Epithelial cell of proximal tubule (primary cell): ENCODE measurements at places on chromosomes 2 and 18.

DNA sequence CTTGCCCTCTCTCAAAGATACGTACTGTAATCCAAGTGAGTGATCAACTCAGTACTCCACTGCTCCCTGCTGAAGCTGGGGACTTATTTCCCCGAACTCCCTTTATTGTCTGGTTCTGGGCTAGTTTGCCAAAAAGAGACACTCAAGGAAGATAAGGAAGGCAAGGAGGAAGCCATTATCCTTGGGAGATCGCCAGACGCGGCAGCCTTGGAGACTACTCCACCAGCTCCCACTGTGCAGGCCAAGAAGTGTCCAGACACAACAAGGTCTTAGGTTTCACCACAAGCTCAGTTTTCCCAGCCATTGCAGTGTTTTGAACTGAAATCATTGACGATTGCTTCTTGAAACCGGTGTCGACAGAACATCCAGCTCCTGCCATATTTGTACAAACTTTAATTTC lies 439.6 kb upstream of the UBE2E3 start:
- DNase-seq, result no peak

GRCh38 chr18:27750014-27750413 lies 426.9 kb downstream of the CDH2 start:
- peak; percentile 68 for DNase-seq

DNA sequence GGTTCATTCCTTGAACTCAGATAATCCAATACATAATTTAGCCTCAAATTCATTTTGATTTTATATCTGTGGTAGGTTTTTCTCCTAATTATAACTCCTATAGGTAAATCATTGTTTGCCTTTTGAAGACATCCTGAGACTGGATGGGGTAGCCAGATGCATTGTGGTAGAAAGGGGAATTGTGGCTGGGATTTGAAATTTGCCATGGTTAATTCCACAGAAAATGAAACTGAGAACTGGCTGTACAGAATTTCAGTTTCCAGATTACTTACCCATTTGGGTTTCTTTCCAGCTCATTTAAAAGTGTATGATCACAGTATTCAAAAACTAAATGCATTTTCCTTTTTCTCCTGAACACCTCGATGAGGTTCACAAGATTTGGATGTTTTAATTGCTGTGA lies 18.2 kb downstream of the CDKL4 start:
- DNase-seq, result no peak

DNA sequence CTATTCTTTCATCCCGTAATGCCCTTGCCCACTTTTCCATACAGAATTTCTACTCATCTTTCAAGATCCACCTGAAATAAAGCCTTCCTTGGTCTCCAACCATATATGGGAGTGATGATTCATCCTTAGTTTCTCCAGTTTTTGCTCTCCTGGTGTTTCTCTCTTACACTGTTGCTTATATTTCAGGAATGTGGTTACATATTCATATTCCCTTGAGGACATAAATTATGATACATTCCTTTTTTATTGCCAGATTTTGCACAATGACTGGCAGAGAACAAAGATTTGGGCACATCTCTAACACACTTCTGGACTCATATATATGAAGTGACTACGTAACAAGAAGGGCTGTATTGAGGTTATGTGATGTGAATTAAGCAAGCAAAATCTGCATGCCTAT lies 1573.4 kb upstream of the NXPH2 start:
- DNase-seq, result no peak

DNA sequence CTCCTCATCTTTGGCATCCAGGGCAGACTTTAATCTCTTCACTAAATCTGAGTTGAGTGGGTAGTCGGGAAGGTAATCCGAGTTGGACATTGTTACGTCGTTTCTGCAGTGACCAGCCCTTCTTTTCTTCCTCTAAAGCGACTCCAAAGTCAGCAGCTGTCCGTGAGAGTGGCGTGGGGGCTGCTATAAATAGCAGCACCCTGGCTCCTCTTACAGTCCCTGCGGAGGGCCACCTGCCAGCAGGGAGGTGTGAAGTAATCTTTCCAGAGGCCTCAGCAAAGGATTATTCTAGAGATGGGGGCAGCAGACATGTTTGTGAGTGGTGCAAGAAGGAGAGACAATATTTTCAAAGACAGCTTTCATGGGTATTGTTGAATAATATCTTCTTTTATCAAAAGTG lies at the start of gene ASB18:
Gene ASB18 (minus strand): TSS at position 151 of the 400 bp plus-strand sequence. CDS start 61 bp downstream, at position 90.
- DNase-seq, result no peak

- DNase-seq, result no peak
These were observed 246.5 kb downstream of the HAUS1 start for GRCh38 chr18:46350598-46351159.

DNA sequence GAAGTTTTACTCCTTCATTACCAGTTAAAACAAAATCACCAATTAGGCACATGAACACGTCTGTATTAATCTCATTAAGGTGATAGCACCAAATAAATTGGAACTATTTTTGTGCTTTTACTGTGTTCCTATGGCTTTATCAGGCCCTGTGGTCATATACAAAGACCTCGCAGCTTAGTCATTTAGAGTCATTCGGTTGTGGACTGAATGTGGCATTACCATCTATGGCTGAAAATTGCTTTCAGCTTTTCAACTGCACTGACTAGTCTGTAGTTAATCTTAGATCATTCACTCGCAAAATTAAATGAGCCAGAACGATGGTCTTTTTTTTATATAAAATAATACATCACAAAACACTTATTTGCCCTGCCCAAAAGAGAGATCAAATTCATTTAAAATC lies 601.7 kb downstream of the NR4A2 start:
- no peak for DNase-seq

GRCh38 chr2:234919711-234920110 lies 32.1 kb upstream of the SH3BP4 start:
- no peak for DNase-seq

GRCh38 chr2:26974352-26974751 lies 3.9 kb downstream of the MAPRE3 start:
- no peak for DNase-seq

GRCh38 chr2:165144315-165144714 lies 59.5 kb downstream of the SCN3A start:
- no peak for DNase-seq

DNA sequence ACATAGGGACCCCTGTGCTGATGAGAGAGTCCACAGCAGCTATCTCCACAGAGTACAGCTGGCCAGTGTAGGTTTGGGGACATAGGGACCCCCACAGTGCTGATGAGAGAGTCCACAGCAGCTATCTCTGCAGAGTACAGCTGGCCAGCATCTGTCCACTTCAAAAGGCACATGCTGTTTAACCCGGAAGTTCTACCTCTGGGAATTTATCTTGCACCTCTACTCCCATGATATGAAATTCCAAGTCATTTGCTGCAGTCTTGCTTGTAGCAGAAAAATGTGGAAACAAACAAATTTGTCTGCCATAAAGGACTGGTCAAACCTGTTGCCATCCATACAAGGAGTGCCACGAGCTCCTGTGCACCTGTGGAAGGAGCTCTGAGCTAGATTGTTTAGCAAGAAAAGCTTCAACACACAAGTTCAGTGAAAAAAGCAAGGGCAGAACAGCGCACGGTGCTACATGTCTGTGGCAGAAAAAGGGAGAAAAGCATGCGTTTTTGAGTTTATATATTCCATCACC lies 33.1 kb downstream of the LRRFIP1 start:
- DNase-seq, result no peak

DNA sequence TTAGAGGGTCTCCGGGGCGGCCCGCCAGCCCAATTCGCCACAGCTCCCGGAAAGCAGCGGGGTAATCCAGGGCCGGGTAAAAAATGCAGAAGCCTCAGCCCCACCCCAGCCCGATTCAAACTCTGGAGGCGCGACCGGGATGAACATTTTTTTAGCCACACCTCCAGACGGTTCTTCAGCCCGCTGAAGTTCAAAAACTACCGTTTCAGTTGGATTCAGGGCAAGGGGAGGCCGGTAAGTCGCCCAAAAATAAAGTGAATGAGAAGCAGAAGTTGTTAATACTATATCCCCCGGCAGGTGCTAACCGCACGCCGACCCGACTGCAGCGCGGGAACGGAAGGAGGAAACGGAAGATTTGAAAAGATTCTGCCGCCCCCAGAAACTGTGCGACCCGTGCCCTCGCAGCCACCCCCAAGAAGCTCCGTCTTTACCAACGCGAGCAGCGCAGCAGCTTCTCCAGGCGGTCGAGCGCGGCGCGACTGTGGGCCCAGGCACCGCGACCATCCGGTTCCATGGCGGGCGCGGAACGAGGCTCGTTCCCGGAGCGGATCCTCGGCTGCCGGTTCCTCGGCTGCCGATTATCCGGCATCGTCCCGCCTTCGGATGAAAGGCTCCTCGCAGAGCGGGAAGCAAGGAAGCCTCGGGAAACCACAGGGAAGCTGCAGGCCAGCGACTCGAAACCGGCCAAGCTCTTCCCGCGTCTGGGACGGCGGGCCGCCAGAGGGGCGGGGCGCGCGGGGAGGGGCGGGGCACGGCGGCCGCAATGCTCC lies at the start of gene BARD1:
Gene BARD1 (minus strand): TSS at position 703 of the 770 bp plus-strand sequence. CDS start 114 bp downstream, at position 589.
- no peak for DNase-seq

- no peak for DNase-seq
These were observed 498.6 kb downstream of the TXNL1 start for GRCh38 chr18:56139792-56140254.

DNA sequence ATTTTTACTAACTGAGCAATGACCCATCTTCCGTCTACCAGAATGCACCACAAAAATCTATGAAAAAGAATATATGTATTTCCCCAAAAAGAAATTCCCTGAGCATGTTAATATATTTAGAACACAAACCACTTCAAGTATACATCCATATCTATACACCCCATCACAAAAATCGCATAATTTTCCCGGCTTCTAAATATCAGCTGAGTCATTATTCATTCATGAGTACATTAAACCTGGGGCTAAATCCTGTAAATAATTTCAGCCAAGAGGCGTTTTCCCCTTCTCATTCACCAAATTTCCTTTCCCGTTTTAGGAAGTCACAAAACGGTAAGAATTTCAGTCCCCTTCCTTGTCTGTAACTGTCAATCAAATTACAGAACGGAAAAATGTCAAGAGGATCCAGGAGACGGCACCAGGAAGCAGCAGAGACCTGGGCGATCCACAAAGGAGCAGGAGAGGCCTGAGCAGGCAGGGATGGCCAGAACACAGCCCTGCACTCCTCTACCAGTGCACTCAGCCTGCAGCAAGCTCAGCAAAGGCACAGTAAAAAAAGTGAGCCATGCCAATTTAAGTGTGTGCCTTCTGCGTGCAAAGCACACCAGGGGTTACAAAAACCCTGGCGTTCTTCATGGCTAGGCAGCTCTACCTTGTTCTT lies 300.7 kb downstream of the TCF4 start:
- no peak for DNase-seq

DNA sequence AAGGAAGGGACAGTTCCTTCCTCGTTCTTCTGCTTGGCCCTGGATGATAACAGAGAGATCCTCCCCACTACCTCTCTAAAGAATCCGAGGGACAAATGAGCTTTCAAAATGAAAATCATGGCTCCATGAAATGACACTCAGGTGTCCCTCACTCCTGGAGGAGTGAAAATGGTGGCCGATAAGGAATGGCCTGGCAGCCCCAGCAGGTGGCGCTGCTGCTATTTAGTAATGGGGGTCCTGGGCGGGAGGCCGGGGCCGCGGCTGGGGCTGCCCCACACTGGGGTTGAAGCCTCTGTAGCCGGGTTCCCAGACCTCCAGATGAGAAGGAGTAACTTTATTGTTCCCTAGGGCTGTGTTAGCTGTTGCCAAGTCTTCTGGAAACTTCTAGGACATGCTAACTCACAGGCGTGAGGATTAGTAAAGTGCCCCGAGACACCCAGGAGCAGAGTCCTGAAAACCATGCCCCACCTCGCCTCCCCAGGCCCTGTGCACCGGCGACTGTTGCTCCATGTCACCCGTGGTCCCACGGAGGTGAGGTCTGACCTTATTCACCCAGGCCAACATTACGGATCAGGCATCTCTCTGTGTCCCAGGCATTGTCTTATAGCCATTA lies 138.0 kb downstream of the CTIF start:
- DNase-seq, result no peak

DNA sequence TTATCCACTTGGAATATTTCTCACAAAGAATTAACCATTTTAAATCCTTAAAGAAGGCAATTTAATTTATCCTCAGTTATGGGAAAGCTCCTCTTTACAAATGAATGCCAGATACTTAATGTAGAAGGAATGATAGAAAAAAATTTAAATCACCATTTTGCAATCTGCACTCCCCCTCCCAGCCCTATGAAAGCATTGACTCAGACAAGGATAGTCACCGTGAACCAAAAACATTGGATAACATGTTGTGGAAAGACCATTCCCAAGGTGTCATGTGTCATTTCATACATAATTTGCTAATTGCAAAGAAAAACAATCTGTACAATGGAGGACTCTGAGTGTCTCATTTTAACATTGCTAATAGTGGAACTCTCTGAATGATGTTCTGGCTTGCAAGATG lies 421.0 kb downstream of the TXNL1 start:
- no peak for DNase-seq

GRCh38 chr2:143160732-143161707 lies 31.8 kb downstream of the ARHGAP15 start:
- DNase-seq, result no peak

DNA sequence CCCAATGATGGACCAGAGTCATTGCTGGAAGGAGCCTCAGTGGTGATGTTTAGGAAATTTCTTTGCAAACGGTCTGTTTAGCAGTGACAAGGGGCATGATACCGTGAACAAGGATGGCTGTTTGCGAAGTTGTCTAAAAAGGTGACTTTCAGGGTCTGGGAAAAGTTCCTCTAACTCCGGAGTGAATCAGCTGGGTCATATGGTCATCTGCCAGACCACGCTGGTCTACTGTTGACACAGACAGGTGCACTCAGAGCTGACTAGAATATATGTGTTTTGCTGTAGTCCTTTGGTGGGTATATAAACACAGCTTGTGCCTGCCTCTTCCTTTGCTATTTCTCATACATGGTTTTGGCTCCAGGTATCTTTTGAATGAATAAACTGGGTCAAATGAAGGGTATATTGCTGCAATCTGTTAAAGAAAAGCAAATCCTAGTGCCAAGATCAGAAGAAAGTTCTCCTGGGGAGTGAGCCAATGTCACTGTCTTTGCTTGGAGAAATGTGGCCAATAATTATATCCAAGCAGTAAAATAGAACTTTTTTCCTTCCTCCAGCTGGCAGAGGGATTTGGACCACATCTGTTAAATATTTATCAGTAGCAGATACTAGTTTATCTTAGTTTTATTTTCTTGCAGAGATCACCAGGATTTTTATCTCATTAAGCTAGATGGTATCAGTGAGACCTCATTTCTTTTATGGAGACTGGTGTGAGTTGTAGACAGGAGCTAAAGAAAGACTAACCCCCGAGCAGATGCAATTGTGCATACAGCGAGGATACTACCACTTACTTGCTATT lies 286.0 kb downstream of the TRIB2 start:
- DNase-seq, result no peak

DNA sequence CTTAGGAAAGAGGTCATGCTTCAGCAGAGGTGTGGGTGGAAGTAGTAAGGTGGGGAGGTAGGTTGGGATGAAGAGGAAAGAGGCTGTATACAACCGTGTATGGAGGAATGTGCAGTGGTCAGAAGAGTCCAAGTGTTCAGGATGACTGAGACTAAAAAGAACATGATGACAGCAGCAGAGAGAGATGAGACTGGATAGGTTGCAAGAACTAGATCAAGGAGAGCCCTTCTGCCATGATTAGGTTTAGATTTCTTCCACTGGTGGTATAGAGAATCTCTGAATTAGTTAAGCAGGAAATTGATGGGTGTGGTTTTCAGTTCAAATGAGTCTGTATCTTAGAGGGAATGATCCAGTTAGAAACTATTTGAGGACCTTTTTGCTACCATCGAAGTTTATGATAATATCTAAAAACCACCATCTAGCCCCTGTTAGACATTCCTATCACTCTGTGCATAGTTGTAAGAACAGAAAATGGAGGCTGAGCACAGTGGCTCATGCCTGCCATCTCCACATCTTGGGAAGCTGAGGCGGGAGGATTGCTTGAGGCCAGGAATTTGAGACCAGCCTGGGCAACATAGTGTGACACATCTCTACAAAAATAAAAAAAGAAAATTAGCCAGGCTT lies 221.0 kb downstream of the LTBP1 start:
- DNase-seq, result no peak

- DNase-seq, result no peak
These were observed 1.5 kb downstream of the ACTR3 start for GRCh38 chr2:113891265-113891959.
